ENCODE measurements at places on chromosomes 3 and 15.

GRCh38 chr3:126811530-126811929 lies 107.5 kb downstream of the CHCHD6 start:
- no peak for DNase-seq

DNA sequence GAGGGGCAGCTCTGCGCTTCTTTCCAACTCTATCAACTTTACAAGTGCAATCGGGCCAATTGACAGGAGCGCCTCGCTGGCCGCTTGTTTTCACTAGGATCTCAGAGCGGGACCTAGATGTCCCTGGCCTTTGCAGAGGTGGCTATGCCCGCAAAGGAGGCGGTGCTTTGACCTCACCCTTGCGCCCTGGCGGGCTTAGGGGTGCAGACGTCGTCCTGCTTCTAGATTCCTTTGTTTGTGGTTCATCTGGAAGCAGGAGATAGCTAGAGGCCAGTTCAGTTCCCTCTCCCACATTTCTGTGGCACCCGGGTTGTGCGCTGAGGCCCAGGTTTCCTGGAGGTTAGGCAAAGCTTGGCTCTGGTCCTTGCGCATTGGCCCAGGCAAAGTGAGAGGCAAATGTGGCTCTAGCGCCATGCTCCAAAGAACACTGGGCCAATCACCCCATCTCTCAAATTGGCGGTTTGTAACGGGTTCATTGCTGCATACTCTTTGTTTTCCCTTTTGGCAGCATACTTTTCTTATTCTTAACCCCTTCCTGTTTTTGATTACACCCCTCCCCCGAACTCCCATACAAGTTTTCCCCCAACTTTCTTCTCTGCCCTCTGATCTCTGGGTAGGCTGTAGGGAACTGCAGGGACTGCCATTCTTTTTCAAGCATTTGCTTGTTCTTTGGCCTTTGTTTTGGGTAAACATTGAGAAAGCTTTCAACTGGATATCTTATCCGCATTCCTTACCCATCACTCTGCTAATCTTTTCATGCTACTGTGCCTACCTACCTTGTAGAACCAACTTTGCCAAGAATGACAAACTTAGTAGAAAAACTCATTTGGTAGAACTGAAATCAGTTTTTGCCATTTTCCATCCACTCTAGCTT lies 1.4 kb downstream of the PPM1L start:
- no peak for DNase-seq

DNA sequence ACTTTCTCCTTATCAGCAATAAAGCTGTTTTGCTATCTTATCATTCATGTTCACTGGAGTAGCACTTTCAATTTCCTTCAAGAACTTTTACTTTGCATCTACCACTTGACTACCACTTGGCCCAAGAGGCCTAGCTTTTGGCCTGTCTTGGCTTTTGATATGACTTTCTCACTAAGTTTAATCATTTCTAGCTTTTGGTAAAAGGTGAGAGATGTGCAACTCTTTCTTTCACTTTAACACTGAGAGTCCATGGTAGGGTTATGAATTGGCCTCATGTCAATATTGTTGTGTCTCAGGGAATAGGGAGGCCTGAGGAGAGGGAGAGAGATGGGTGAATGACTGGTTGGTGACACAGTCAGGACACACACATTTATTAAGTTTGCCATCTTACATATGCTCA lies 31.0 kb upstream of the FAM3D start:
- no peak for DNase-seq

- no peak for DNase-seq
These were observed 8.8 kb downstream of the TYRO3 start for GRCh38 chr15:41567862-41568261.

- DNase-seq: no peak
These were observed 18.0 kb downstream of the ESYT3 start for GRCh38 chr3:138452436-138452835.

DNA sequence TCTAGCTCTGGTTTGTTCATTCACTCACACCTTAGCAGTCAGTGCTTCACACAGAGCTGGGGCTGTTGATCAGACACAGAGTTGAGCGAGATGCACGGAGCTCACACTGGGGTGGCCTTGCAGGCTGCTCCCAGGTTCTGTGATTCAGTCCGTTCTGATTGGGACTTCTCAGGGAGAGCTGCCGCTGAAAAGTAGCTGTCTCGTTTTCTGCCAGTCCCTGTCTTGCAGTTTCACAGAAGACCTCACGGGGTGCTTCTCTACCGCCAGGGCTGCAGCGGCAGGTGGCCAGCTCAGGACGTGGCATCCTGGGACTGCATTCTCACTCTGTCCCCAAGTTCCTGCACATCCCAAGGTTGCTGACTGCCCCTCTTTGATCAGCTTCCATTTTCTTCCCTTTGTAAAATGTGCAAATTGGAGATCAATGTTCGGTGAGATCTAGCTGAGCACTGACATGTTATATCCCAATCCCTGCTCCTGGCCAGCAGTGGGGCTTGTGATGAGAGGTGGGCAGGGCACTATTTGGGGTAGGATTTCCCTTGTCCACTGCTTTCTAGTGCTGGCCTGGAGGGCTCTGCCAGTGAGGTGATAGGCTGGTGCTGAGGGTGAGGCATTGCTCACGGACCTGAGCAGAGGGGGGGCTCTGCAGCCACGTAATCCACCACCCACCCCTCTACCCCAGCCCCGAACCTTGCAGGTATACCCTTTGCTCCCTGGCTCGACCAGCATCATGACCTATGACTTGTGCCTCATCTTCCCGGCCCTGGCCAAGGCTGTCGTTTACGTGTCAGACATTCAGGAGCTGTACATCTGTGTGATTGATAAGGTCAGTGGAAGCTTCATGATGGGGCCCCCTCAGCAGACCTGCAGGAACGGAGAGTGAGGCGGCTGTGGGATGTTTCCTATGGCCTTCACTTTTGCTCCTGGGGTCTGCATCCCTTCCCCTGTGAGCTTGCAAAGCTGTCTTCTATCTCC lies 5.3 kb upstream of the TXNRD3 start:
- DNase-seq: no peak

GRCh38 chr3:118412503-118412902 lies 622.1 kb downstream of the IGSF11 start:
- no peak for DNase-seq

Measured in activated CD4-positive, alpha-beta T cell treated with anti-CD3 and anti-CD28 coated beads, Interleukin-2, amount 50 U/mL, for 4 hours (primary cell).